ENCODE measurements at places on chromosomes 11 and 22.

DNA sequence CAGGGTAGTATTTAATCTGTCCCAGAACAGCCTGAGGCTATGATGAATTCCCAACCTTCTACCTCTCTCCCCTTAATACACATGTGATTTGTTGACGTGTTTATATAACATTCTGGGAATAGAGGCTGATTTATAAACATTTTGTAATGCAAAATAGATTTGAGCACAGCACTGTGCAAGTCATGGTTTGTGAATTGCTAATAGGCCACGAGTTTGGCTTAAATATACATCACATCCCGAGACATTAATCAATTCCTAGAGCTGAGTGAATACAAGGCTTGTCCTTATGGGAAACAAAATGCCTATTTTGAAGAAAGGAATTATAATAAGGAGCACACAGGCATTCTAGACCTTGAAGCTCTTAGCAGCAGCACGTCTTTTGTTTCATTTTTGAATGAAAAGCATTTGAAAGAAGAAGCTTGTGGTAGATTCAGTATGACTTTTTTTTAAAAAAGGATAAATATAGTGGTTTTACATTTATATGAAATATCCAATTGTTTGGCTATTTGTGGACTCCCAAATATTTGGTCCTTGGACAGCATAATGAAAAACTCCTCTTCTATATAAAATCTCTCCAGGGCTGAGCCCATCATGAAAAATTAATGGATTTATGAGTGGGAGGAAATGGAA is 116.4 kb downstream of the SLC17A6 start:
- DNase-seq = peak; percentile 6

DNA sequence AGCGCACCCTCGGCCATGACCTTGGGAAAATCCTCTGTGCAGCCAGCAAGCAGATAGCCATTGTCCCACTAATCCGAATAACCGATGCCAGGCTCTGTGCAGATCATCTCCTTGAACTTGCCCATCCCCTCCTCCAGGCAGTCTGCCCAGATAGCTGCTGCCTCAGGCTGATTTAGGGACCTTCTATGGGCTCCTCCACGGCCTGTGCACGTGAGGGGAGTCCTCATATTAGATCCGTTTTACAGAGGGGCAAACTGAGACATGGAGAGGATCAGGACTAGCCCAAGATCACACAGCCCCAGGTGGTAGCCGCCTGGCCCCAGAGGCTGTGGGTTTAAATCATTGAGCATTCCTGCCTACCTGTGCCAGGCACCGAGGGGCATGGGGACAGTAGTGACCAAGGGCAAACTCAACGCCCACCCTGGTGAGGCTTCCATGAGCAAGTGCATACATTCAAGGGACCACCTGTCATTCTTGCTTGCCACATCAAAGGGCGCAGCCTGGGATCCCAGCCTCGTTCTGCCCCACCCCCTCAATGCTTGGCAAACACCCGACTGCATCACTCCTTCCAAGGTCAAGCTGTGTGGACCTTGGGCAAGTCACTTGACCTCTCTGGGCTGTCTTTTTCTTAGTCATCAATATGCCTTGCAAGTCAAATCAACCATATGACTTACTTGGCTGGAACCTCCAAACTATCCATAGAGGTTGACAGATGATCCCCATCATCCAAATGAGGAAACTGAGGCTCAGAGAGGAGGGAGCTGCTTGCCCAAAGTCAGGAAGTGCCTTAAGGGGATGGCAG is 131.6 kb downstream of the MN1 start:
- DNase-seq = no peak

DNA sequence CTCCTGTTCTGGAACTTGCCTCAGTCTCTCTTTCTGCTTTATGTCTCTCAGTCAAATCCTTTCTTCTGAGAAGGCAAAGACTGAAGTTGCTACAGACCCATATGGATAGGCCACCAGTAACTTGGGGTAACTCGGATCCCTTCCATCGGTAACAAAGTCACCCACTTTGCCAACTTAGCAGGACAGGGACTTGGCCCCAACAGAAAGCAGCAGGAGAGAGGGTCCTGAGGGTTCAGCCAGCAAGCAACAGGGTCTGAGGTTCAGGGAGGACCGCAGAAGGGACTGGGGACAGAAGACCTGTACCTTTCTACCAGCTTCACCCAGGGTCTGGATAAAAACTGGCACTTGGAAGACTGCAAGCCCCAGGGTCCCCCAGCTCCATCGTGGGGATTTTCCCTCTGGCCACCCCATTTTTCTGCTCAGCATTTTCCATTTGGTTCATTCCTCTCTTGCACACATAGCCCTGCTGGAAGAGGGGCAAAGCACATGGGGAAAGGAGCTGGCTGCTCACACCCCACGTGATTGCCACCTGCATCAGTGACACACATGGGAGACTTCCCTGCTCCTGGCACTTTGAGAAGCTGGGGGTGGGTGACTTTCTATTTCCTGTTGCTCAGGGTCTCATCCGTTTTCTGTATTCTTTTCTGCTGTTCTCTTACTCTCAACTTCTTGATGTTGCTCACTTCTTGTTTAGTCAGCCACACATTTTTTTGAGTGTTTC is 34.6 kb upstream of the GNAZ start:
- no peak for DNase-seq

GRCh38 chr11:47373876-47374719 is 4.2 kb downstream of the SPI1 start:
- peak; percentile 74 for DNase-seq

DNA sequence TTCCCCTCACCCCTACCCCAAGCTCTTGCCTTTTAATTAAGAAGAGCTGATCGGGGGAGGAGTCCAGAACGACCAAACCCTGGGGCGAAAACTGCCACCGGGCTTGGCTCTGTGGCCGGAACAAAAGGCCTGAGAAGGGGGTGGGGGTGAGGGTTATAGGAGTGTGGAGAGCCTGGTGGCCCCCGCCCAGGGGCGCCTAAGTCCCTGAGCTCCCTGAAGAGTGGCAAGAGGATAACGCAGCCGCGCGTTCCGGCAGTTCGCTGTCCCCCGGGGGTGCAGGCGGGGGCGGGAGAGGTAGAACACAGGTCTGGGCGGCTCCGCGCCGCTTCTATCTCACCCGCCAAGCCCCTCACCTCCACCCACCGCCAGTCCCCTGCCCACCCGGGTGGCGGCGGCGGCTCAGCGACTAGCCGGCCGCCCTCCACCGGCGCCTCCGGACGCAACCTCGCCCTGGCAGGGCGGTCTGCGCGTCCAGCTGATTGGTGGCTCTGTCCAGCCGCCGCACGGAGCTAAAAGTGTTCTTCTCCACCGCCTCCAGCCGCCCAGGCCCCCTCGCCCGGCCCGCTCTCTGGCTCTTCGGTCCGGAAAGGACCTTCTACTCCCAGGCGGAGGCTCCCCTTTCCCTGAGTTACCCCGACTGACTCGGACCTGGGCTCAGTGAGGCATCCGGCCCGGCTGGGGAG is 18.7 kb upstream of the BDNF start:
- peak; percentile 59 for DNase-seq

GRCh38 chr11:132531921-132532320 is 1000.4 kb downstream of the OPCML start:
- no peak for DNase-seq

DNA sequence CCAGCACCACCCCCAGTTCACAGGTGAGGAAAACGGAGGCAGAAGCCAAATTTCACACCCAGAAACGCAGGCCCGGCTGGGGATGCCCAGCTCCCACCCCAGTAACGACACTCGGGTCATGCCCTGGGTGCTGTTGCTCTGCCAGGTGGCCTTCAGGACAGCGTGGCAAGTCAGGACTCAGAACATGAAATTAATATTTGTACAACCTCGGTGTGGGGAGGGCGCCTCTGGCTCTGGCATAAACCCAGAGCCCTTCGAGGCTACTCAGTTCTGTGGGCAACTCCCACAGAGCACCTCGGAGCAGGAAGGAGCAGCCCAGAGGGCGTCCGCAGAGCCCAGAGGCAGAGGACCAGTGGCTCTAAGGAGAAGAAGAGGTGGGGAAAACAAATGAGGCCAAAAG is 71.6 kb downstream of the CELSR1 start:
- no peak for DNase-seq

- no peak for DNase-seq
Measured at GRCh38 chr11:122229481-122230384, 113.7 kb upstream of the BLID start.

- no peak for DNase-seq
Measured at GRCh38 chr11:22666688-22667439, 453 bp downstream of the GAS2 start.

- peak; percentile 82 for DNase-seq
Measured at GRCh38 chr22:41181349-41182241, 23.5 kb upstream of the L3MBTL2 start.

- DNase-seq = no peak
Measured at GRCh38 chr11:126601136-126601535, 245.7 kb downstream of the ST3GAL4 start.

DNA sequence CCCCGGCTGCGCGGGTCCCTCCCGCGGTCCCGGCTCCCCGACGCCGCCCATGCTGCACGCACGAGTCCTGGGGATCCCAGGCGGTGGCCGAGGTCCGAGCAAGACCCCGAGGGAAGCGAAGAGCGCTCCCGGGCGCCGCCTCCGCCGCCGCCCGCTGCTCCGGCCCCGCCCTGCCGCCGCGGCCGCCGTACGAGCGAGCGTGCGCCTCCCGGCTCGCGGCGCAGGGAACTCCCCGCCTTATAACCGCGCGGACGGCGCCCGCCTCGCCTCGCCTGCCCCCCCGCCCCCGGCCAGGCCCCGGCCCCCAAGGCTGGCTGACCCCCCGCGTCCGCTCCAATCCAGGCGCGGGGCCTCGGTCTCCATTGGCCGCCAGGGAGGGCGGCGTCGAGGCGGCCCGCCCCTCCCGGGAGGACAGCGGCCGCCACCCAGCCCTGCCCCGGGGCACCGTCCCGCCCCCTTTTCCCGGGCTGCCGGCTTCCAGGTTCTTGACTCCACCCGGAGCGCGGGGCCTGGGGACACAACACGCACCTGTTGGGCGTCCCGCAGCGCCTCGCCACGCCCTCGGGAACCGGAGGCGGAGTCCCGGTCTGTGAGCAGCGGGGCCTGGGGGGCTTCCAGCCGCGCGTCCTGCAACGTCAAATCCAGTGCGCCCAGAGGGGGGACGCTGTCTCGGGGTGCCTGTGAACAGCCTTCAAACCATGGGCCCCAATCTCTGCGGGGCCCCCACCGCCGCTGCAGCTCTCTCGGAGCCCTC is at the start of gene FADS3:
Gene FADS3 (minus strand): TSS at position 215 of the 754 bp plus-strand sequence. CDS start 164 bp downstream, at position 51.
- peak; percentile 82 for DNase-seq

DNA sequence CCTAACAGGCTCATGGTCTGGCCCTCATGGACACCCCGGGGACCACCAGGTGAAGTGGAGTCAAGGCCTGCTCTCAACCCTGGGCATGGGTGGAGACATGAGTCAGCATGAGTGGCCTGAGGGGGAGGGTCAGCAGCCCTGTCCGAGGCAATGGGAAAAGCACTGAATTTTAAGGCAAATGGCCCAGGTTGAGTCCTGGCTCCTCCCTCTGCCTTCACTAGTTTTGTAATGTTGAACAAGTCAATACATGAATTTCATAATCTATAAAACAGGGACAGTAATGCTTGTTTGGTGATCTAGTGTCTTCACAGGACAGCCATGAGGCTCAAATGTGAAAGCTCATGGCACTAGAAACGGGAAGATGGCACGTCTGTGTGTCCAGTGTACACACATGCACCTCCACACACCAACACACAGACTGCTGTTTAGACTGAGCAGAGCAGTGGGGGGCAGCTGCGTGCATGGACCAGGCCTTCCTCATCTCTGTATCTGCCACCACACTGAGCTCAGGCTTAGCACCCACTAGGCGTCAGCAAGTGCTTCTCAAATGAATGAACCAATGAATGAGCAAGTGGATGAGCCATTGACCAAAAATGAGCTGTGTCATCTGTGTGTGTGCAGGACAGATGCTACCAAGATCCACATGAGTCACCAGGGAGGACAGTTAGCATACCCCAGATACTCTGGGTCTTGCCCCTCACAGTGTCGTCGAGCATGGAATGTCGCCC is 63.4 kb downstream of the NRXN2 start:
- DNase-seq = peak; percentile 78

DNA sequence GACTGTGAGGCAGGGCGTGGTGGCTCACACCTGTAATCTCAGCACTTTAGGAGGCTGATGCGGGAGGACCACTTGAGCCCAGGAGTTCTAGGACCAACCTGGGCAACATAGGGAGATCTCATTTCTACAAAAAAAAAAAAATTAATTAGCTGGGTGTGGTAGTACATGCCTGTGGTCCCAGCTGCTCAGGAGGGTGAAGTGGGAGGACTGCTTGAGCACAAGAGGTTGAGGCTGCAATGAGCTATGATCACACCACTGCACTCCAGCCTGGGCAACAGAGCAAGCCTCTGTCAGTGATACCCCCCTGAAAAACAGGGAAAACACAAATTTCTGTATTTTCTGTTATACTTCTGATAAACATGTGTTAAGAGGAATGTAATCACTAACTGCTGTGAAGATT is 57.8 kb upstream of the ARHGAP32 start:
- no peak for DNase-seq

- DNase-seq = peak; percentile 53
Measured at GRCh38 chr11:8786933-8787332, 104.3 kb downstream of the RPL27A start.

- DNase-seq = no peak
Measured at GRCh38 chr11:118109231-118109630, 22.5 kb upstream of the SMIM35 start.

DNA sequence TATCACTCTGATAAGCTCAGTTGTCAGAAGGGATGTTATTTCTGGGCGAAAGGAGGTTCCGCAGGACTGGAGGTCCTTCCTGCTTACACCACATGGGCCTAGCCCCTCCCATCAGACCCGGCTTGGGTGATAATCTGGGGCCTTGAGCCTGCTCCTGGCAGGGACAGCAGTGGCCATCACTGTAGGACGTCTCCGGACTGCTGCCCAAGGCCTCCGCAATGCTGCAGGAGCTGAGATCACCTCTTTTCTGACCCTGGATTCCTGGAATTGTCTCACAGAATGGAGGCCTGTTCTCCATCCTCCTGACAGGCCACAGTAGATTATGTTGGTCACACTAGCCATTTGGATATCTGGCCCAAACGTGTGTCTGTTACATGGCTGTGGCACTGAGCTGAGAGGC is 9.2 kb upstream of the BIK start:
- DNase-seq = peak; percentile 28

- peak; percentile 93 for DNase-seq
Measured at GRCh38 chr11:33690290-33691065, 10.1 kb downstream of the C11orf91 start.
